ENCODE measurements at places on chromosomes 6 and 20. TPM values are rescaled to one million over a fixed set of nuclear protein-coding genes. Genes with fewer than 3 reads are reported as not detected.
A peak's percentile ranks its signal among the peaks of the same experiment; 100 is the strongest.

- no peak for DNase-seq
These were observed 640.2 kb downstream of the PTPRT start for GRCh38 chr20:42549496-42549895.

GRCh38 chr20:58664883-58665282 is 13.8 kb downstream of the STX16 start:
- no peak for DNase-seq

GRCh38 chr6:157200611-157201010 is 122.7 kb downstream of the TMEM242 start:
- DNase-seq, result no peak

- no peak for DNase-seq
These were observed 18.7 kb upstream of the TTPAL start for GRCh38 chr20:44457016-44457415.

DNA sequence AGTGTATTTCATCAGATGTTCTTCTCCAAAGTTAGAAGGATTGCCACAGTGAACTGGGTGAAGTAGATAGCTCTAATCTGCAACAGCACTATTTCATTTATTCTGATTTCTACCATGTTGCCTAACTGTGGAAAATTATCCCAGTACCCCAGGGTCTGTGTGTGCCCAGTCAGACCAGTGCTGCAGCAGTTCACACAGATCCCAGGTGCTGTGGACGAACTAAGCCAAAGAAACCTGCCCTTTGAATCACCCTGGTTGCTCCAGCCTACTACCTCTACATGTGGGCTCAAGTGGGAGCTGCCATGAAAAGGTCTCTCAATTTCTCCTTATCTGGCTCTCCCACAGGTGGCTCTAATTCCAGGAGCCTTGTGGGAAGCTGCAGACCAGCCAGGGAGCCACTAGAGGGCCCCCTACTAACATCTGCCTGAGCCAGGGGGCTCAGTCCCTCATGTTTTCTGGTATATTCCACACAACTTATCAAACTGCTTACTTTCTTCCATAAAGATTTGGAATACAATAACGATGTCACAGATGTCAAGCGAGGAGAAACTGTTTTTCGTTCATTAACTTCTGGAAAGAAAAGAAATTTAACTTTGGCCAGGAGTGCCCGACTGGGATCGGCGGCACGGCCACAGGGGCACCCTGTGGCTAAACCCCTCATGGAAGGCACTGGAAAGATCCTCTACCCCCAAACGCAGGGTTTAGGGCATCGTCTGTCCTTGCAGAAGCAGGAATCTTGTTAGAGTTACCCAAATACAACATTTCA is 31.6 kb upstream of the LY86 start:
- peak; percentile 77 for DNase-seq

GRCh38 chr6:113924312-113924723 is 46.6 kb downstream of the HDAC2 start:
- no peak for DNase-seq

Gene ZFP57
- not detected for total RNA-seq

DNA sequence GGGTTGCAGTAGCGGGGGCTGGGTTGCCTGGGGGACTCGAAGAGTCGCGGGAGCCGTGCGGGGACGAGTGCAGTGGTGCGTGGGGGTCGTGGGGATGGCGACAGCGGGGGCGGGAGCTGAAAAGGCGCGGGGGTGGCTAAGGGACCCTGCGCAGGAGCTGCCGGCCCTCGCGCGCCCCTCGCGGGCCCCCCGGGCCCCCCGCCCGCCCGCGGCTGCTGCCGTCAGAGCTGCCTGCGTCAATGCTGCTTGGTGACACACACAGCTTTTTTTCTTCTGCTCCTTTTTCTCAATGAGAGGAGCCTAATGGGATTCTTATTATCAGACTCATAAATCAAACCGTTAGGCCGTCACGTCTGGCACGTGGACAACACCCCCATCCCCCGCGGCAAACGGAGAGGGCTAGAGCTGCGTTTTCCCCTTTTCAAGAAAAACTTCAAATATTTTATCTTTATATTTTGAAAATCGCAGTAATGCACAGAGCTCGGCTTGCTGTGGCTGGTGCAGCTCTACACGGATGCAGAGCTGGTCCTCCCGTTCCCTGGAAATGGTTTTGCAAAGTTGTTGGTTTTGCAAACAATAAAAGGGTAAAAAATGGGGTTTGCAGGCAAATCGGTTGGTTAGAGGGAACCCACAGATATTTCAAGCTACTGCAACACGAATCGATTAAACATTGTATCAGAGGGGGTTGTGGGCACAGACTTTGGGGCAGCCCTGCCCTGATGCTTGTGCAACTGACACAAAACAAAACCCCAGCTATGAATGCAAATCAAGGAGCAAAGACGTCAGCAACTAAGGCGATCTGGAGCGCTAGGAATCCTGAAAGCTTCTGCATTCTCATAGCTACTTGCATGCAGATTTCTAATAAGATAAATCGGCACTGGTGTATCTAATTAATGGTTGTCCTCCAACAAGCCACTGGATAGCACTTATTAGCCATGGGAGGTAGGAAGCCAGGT is 161.4 kb downstream of the TBXT start:
- no peak for DNase-seq

Gene SKIC2
- 43.7 TPM for total RNA-seq

GRCh38 chr6:17630511-17631073 is 30.5 kb downstream of the FAM8A1 start:
- DNase-seq, result no peak

GRCh38 chr6:159077123-159077522 is 32.3 kb upstream of the TAGAP start:
- DNase-seq, result no peak

DNA sequence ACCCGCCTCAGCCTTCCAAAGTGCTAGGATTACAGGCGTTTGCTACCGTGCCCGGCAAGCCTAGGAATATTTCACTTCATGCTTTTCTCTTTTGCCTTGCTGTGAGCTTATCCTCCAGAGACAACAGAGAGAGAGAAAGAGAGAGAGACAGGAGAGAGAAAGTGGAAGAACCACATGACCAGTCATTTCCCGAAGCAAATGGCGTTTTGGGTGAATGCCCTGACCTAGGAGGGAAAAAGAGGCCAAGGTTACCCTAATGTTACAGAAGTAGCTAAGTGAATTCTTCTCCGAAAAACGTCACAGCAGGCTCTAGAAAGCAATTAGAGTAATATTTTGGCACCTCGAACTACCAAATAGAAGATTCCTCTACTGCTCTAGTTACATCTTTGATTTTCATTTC is 9.1 kb downstream of the SGK1 start:
- no peak for DNase-seq

- no peak for DNase-seq
These were observed 13.9 kb downstream of the CRISP3 start for GRCh38 chr6:49730251-49730650.

DNA sequence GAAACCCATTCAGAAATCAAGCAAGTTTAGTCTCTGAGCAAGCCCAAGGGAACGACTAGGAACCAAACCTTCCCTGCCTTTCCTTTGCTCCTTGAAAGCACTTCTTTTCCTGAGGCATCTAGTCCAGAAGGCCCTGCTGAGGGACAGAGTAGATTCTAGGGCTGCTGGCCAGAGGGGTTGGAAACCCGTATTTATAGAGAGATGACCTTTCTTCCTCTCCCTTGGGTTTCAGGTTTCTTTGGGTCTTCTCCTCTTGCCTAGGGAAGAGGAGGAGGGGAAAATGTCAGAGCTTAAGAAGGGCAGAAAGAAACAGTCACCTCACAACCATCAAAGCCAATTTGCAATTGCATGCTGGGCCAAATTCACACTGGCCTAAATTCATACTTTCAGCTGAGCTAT is 5.8 kb downstream of the APOBEC2 start:
- no peak for DNase-seq

DNA sequence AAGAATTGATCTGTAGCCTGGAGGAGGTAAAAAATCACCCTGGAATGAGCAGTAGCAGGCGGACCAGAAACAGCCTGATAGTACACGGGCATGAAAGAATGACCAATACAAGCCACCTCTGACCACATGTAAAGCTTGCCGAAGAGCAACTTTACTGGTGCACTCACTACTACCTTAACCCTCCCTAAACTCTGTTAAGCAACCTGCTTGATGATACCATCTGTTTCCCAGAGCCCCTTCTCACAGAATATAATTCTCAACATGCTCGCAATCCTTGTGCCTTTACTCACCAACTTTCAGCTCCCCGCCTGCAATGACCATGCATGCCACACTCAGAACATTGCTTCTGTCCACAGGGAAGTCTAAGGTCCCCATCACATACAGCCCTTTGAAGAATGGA is 296.5 kb downstream of the PKHD1 start:
- no peak for DNase-seq

DNA sequence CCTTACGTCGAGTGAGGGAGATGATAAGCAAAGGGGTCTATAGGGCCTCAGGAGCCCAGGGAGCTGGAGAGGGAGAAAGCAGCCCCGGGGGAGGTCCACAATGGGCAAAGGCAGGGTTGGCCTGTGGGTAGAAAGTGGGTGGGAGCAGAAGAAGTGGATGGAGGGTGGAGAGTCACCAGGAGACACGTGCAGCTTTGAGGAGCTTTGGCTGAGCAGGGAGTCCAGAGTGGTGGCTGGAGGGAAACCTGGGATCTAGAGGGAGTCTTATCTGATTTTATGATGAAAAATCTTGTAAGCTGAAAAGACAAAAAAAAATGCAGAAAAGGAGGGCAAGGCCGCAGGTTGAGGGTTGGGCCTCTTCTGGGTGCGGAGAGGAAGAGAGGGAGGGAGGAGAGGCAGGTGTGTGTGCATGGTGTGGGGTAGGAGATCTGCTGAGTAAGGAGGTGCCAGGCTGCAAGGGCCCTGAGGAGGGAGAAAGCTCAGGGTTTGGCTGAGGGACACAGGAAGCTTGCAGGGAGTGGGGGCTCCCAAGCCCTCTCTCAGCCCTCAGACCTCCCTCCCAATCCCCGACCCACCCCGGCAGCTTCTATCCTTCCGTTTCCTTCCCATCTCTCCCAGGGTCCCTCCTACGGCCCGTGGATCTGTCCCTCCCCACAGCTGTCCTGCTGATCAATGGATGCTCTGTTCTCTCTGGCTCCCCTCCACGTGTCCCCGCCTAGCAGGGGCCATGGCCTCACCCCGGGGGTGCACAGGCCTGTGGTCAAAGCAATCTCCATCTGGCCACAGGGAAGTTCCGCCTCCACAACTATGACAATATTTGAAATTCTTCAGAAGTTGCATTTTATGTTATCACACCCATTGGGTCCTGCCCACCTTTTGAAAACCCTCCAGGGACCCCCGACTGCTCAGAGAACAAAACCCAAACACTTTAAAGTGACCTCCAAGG is 17.1 kb upstream of the BPI start:
- DNase-seq, result no peak

- peak; percentile 59 for DNase-seq
These were observed 12.4 kb downstream of the UQCC2 start for GRCh38 chr6:33699131-33699530.

DNA sequence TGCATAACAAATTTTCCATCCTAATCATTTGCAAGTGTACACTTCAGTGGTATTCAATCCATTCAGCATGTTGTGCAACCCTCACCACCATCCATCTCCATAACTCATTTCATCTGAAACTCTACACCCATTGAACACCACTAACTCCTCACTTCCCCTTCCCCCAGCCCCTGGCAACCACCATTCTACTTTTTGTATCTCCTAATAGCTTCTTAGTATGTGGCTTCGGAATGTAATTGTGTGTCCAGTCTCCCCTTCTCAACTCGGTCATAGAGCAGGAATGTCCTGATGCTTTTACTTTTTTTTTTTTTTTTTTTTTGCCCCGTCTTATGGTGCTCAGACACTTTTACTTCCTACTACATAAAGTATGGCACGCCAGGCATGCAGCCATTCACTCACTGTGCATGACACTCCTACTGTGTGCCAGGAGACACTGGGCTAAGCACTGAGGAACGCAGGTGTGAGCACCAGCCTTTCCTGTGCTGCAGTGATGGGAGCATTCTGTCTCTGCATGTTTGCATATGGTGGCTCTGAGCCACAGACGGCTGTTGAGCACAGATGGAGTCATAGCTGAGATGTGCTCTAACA is 15.3 kb downstream of the HCK start:
- DNase-seq, result no peak

GRCh38 chr20:57133926-57134650 is 132.4 kb downstream of the BMP7 start:
- DNase-seq, result no peak

GRCh38 chr6:132733814-132734213 is 20.0 kb upstream of the VNN1 start:
- no peak for DNase-seq

- no peak for DNase-seq
These were observed 57.3 kb upstream of the SLC35B3 start for GRCh38 chr6:8492536-8493133.

Gene E2F1
- total RNA-seq, result 19.2 TPM

DNA sequence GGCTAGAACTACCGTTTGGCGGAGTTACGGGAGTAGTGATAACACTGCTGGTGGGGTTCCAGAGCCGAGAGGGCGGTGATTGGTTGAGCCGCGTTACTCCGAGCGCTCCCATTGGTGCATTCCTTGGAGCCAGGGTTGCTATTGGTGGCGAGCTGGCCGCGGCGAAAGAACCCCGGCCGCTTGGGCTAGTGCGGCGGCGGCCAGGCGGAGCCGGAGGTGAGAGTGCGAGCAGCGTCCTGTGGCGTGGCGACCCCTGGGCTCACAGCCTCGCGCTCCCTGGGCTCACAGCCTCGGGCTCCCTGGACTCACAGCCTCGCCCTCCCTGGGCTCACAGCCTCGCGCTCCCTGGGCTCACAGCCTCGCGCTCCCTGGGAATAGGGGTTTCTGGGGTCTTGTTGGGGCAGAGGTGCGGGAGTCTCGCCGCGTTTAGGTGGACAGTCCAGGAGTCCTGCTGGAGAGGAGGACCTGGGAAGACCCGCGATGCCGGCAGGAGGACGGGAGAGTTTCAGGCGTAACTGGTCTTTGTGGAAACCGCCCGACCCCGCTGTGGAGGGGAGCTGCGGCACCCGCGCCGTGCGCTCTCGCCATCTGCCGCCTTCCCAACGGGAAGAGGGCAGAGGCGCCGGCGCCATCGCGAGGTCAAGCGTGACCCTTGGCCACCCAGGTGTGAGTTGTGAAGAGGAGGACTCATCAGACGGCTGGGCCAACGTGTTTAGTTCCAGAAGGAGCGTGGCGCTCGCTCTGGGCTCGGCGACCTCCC is 12.2 kb downstream of the PRDM13 start:
- DNase-seq, result no peak

Gene APOM
- 6.7 TPM for total RNA-seq

DNA sequence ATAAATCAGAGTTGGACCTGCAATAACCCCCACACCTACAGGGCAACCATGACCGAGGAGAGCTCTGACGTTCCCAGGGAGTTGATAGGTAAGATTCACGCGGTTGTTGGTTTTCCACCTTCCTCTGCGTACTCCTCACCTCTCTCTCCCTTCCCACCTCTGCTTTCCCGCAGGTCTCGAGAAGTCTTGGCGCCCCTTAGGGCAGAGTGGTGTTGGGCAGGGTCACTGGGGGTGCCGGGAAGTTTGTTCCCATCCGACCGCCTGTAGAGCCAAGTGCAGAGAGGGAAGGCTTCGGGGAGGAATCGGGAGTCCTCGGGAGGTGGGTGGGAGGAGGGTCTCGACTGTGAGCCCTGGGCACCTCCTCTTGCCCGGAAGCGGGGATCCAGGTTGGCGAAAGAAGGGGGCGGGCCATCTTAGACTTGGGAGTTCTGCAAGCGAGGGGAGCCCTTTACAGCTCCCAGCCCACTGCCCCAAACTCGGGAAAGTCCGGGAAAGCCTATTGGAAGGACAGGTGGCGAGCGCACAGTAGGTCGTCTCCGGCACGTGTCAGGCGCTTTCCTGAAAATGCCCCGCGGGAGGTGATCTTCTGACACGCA is 672 bp downstream of the CARMIL1 start:
- peak; percentile 30 for DNase-seq

- no peak for DNase-seq
These were observed 50.6 kb downstream of the GINS1 start for GRCh38 chr20:25457886-25458680.

Gene HNF4A
- total RNA-seq, result not detected

Measured in Karpas-422 (cell line).